CD4-positive, alpha-beta T cell treated with Interleukin-12 subunit alpha and Interleukin-12 subunit beta, for 1 hour (primary cell): ENCODE measurements at places on chromosomes 12 and 14.

- no peak for DNase-seq
Observed at GRCh38 chr12:99154216-99154982, 493.2 kb upstream of the GARIN6 start.

DNA sequence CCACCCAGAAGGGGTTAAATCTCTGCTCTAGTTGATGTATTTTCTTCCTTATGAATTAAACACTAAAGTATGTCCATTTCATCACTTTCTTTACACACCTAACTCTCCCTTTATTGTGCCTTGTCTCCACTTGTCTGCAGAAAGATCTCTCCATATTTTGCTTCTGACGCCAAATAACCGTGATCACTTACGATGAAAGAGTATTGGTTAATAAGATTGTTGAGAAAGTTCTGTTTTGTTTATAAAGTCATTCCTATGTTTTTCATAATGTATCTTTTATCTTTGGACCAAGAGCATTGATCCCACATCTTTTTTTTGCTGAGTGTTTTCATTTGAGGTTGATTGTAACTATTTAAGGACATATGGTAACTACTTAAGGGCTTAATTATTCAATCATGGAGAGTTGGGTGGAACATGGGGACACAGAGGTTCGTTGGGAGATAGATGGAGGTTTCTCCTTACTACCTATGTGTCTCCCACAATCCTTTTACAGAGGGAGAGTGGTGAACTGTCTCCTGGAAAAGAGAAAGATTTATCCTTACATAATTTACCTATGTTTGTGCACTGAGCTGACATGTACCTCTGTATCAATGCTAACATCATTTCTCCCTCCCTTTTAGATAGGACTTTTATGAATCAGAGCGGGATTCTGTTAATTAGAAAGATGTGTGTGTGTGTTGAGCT is 120.7 kb upstream of the SLC38A2 start:
- DNase-seq, result no peak

DNA sequence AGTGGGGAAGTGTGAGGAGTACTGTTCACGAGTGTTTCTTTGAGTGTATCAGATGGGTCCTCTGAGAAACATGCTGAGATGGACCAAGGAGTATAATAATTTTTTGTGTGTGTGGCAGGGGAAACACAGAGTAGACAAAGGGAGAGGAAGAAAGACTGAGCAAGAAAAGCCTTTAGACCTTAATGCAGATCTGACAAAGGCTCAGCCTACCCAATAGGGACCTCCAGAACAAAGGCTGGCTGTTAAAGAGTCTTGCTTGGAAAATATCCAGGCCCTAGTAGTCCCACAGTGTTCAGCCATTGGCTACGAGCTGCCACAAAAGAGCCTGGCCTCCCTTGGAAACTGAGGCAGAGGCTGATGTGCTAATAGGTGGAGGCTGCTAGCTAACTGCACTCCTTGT is 13.5 kb downstream of the COQ5 start:
- no peak for DNase-seq

- DNase-seq, result peak; percentile 65
Observed at GRCh38 chr12:95943330-95943842, at the start of gene AMDHD1. AMDHD1 (plus strand) TSS chr12:95943331; CDS start chr12:95943399, 68 bp downstream.

- no peak for DNase-seq
Observed at GRCh38 chr12:110579535-110580253, 3.4 kb downstream of the PPTC7 start.

- no peak for DNase-seq
Observed at GRCh38 chr14:56733396-56733795, 76.9 kb downstream of the OTX2 start.

DNA sequence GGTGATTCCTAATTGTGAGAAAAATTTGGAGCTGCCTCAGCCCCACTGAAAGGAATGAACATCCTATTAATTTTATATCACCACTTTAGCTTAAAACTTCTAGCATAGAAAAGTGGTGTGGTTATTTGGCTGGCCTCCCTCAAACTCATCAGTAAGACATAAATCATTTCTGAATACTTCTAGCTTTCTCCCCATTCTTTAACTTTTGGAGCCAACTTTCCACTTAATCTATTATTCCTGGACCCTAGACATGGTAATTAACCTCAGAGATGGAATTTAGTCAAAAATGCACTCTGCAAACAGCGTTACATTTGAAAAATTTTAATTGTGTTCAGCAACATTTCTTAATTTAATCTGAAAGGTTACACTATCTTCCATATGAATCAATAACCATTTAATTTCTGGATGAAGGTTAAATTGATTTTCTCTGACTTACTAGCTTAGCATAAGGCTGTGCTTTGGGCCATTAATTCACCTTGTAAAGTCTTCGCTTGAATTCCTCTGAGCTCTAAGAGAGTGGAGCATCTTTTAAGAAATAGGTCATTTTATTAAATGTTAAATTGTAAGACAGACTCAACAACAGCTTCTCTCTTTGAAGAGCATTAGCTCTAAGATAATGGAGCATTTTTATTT is 753.6 kb upstream of the STXBP6 start:
- DNase-seq, result no peak

DNA sequence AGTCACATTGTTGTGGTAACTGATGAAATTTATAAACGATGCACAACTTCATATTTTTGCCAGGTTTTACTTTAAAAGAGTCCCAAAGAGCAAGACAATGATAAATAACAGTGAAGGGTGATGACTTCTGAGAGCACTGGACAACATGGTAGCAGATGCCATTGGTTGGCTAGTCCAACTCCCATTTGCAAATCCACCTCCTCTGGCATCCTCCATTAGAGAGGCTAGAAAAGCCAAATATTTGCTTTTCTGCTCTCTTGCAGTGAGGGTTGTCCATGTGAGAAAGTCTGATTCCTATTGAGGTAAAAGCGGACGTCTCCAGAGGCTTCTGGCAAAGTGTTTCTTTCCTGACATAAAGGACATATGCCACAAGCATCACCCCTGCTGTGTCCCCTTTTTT is 89.6 kb upstream of the BMP4 start:
- DNase-seq, result no peak

- DNase-seq, result no peak
Observed at GRCh38 chr14:88503754-88504406, 50.9 kb downstream of the PTPN21 start.

- peak; percentile 56 for DNase-seq
Observed at GRCh38 chr12:119544765-119545625, 48.6 kb upstream of the TMEM233 start.

DNA sequence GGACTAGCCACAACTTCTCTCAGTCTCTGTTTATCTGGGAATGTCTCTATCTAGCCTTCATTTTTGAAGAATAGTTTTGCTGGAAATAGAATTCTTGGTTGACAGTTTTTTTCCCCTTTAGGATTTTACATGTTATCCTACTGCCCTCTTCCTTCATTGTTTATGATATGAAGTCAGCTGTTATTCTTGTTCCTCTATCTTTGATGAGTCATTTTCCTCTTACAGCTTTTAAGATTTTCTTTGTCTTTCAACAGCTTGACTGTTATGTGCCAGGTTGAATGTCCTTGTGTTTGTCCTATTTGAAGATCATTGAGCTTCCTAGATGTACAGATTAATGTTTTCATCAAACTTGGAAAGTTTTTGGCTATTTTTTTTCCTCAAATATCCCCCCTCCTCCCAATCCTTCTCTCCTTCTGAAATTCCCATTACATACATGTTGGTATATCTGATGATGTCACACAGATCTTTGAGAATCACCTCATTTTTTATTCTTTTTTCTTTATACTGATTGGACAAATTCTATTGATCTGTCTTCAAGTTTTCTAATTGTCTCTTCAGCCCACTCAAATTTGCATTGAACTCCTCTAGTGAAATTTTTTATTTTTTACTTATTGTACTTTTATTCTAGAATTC is 4.5 kb upstream of the GOLGA5 start:
- no peak for DNase-seq

DNA sequence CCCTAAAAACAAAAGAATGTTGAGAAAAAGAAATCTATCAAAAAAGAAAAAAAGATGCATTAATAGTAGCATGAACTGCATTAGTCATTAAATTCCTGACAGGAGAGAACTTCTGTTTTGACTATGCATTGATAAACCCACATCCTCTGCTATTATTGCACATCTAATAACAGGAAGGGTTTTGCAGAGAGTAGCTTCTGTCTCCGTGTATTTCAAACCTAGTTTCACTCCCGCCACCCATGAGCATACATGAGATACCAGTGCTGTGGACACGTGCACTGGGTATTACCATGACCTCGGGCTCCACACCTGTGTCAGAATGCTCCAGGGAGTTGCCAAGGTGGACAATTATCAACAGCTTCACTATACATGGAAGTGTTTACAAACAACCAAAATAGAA is 449.1 kb upstream of the SOX5 start:
- DNase-seq, result no peak

- DNase-seq, result no peak
Observed at GRCh38 chr14:26935733-26936132, 337.9 kb upstream of the NOVA1 start.

DNA sequence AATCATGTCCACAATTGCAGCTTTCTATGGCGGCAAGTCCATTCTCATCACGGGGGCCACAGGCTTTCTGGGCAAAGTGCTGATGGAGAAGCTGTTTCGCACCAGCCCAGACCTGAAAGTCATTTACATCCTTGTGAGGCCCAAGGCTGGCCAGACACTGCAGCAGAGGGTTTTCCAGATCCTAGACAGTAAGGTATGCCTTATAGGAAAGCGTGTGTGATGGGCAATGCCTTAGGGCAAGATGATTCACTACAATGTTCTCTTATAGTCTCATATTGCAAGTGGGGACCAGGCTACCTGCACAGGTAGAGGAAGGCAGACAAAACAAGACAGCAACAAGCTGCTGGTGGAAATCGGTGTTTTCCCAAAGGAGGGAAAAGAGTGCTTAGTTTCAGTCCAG is 110.5 kb downstream of the ERGIC2 start:
- no peak for DNase-seq

GRCh38 chr14:53715193-53715721 is 241.4 kb downstream of the BMP4 start:
- DNase-seq, result no peak

GRCh38 chr12:2248901-2249381 is 196.2 kb downstream of the CACNA1C start:
- DNase-seq, result no peak

DNA sequence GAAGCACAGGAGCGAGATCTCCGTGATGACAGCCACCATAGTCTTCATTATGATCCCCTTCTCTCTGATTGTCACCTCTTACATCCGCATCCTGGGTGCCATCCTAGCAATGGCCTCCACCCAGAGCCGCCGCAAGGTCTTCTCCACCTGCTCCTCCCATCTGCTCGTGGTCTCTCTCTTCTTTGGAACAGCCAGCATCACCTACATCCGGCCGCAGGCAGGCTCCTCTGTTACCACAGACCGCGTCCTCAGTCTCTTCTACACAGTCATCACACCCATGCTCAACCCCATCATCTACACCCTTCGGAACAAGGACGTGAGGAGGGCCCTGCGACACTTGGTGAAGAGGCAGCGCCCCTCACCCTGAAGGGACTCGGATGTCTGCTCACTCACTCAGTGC is 775 bp downstream of the OR10P1 start:
- DNase-seq, result peak; percentile 42

- DNase-seq, result no peak
Observed at GRCh38 chr12:94112121-94112520, 36.3 kb upstream of the PLXNC1 start.

DNA sequence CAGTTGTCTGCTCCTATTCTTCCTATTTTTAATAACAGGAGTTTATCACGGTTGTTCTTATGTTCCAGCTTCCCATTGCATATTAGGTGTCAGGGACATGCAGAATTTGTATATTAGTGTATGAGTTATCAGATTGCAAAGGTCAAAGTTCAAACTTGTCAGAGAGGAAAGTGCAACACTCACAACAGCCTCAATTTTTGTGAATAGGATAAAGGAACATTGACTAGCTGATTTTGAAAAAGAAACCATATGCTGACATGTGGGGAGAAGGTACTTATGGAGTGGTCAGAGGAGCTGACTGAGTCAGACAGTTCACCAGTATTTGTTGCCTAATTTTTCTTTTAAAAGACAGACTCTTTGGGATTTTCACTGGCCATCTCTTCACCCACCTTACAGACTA is 222.1 kb downstream of the C12orf50 start:
- no peak for DNase-seq

GRCh38 chr14:89243741-89244140 is 173.3 kb downstream of the FOXN3 start:
- DNase-seq, result no peak

- no peak for DNase-seq
Observed at GRCh38 chr12:121279071-121279375, 17.5 kb downstream of the CAMKK2 start.

- peak; percentile 37 for DNase-seq
Observed at GRCh38 chr12:46005151-46005797, 14.9 kb upstream of the SCAF11 start.

DNA sequence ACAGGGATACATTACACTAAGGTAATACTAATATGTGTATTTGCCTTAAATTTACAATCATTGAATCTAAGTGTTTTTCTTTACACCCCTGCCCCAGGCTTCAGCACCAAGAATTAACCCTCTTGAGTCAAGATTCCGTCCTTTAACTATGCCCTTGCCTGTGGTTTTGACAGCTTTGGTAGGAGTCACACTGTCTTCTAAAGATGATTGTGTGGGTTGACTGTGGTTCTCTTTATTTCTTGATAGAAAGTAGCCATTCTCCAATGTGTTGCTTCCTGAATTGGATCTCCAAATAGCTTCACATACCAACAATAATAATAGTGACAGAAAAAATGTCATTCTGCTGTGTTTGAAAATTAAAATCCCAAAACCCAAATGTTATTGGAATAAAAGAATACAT is 3.6 kb downstream of the CLEC7A start:
- DNase-seq, result no peak

DNA sequence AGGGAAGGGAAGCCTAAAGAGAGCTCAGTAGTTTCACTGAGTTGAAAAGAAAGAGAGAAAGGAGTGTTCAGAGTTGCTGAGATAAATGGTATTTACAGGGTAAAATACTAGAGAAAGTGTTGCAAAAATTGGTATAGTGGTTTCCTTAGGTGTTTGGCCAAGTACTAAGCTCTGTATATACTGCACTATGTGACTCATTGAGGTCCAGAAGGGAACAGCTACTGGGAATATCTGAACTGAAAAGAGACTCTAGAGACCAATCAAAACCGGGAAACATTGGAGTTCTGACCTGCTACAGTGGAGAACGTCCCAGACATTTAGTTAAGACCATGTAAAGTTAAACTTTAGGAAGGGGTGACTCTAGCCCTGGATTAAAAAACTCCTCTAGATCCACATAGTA is 42.7 kb upstream of the ALX1 start:
- no peak for DNase-seq

GRCh38 chr12:110028323-110028722 is 20.0 kb downstream of the C12orf76 start:
- DNase-seq, result no peak

GRCh38 chr14:101553931-101554330 is 7.4 kb upstream of the DIO3 start:
- DNase-seq, result no peak
